GM04504 (cell line): ENCODE measurements at places on chromosomes 5 and 9.

GRCh38 chr5:93401634-93402213 lies 179.3 kb downstream of the NR2F1-AS1 start:
- no peak for DNase-seq

GRCh38 chr5:32840606-32841005 lies 129.5 kb downstream of the NPR3 start:
- DNase-seq, result no peak

DNA sequence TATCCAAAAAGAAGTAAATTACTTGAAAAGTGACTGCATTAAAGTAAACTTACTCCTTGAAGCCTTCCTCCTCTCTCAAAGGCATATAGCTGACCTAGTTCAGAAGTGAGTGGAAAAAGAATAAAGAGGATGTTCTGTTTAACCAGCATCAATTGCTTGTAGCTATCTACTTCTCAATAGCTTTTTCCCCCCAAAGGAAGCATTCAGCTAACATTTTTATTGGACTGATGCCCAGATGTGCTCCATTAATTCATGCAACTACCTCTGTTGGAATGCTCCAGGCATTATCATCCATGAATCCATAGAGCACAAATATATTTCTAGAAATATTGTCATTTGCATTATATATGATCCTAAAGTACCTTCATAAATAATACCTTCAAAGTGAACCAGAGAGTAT lies 132.8 kb downstream of the RASEF start:
- DNase-seq, result no peak

DNA sequence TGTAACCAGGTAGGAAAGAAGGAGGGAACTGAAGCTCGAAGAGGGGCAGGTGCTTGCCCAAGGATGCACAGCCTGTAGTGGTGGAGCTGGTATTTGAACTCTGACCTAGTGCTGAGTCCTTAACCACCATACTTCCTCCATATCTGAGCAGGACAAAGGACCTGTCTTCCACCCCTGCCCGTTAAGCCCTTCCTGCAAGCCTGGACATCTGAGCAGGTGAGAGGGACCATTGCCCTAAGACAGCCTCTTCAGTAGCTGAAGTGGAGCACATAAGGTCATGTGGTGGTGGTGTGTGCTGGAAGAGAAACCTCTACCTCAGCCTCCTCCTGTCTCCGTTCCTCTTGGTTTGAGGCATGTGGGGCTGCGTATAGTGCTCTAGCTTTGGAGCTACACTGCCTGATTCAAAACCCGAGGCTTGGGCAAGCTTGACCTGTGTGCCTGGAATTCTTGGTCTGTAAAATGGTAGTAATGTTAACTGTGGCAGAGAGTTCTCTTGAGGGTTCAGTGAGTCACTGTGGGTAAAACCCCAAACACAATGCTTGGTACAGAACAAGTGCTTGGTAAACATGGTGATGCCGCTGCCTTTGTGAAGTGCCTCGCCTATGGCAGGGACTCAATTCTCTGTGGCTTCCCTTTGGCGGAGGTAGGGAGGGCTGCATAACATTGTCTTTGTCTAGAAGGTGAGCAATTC lies 7.4 kb downstream of the GALNT10 start:
- no peak for DNase-seq

- DNase-seq, result no peak
Measured at GRCh38 chr5:17373406-17373805, 124.6 kb upstream of the TAF11L2 start.

DNA sequence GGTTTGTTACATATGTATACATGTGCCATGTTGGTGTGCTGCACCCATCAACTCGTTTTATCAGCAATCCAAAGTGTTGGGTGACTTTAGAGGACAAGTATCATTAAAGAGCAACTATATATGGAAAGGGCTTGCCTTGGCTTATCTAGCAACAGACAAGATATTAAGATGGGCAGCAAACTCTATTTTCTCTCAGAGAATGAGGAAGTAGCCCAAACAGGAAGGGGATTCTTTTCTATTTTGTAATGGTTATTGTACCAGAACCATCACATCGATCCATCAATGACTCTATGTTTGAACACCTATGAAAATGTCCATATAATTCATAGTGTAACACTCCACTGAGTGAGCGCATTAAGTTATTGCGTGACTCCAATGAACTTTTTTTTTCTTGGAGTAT lies 260.1 kb upstream of the SLC24A2 start:
- DNase-seq, result no peak

DNA sequence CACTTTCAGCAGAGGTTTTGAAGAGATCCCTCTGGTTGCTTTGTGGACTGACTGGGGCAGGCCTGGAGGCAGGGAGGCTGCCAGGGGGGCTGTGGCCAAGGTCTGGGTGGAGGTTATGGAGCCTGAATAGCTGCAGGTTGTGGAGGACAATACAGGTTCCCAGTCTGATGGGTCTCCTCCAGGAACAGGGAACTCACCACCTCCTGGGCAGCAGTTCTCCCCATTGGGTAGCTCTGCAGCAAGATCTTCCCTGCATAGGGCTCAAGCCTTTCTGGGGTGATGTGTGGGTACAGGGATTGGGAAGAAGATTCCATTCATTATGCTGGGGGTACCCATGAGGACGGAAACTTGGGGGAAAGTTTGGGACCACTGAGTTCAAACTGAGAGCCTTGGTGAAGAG lies 6.8 kb downstream of the AQP3 start:
- no peak for DNase-seq

GRCh38 chr5:180169248-180170105 lies 39.5 kb downstream of the RASGEF1C start:
- no peak for DNase-seq

- DNase-seq, result no peak
Measured at GRCh38 chr5:140166911-140167310, 8.1 kb upstream of the CYSTM1 start.

GRCh38 chr5:64532657-64533056 lies 26.8 kb downstream of the RGS7BP start:
- DNase-seq, result no peak

- DNase-seq, result no peak
Measured at GRCh38 chr9:90774682-90775081, 26.9 kb upstream of the SYK start.

- no peak for DNase-seq
Measured at GRCh38 chr5:19547640-19548039, 440.4 kb downstream of the CDH18 start.

- DNase-seq, result no peak
Measured at GRCh38 chr5:107301999-107302398, 368.7 kb downstream of the EFNA5 start.

GRCh38 chr5:129124608-129125007 lies 30.1 kb downstream of the ISOC1 start:
- no peak for DNase-seq

- DNase-seq, result no peak
Measured at GRCh38 chr5:92470770-92471169, 1087.7 kb upstream of the ARRDC3 start.

GRCh38 chr5:38878391-38879077 lies 32.7 kb downstream of the OSMR start:
- no peak for DNase-seq

- DNase-seq, result no peak
Measured at GRCh38 chr5:30475429-30475828, 718.1 kb upstream of the CDH6 start.

DNA sequence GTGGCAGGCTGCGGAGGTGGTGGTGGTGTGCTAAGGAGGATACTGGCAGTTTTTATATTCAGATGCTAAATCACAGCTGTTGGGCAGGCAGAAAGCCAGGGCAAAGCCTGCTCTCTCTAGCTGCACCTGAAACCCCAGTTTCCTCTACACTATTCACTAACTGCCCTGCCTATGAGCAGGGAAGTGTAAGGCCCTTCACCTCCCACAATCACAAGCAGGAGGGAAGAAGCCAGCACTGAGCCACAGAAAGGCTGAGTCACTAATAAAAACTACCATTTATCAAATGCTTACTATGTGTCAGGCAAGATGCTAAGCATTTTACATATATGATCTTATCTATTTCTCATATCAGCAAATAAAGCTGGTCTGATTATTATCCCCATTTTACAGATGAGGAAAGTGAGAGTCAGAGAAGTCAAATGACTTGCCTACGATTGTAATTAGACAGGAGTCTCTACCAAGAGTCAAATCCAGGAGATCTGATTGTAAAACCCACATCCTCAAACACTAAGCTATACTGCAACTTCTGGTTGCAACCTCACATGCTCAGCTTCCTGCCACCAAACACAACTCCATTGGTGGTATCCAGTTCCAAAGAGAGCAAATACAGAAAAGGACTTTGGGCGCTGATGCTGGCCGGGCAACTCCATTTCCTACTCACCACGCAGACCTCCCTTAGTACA lies 17.7 kb upstream of the IL6ST start:
- DNase-seq, result no peak
